Thymus (tissue), 14 donors: ENCODE measurements at places on chromosomes 1 and 21. TPM values are rescaled to one million over a fixed set of nuclear protein-coding genes. Genes with fewer than 3 reads are reported as not detected.

- DNase-seq = no peak
These were observed 542.8 kb upstream of the BEND5 start for GRCh38 chr1:49319426-49319963.

GRCh38 chr1:42153624-42154023 lies 414 bp downstream of the GUCA2B start:
- no peak for DNase-seq

GRCh38 chr1:199522936-199523335 lies 504.6 kb upstream of the NR5A2 start:
- DNase-seq = no peak

DNA sequence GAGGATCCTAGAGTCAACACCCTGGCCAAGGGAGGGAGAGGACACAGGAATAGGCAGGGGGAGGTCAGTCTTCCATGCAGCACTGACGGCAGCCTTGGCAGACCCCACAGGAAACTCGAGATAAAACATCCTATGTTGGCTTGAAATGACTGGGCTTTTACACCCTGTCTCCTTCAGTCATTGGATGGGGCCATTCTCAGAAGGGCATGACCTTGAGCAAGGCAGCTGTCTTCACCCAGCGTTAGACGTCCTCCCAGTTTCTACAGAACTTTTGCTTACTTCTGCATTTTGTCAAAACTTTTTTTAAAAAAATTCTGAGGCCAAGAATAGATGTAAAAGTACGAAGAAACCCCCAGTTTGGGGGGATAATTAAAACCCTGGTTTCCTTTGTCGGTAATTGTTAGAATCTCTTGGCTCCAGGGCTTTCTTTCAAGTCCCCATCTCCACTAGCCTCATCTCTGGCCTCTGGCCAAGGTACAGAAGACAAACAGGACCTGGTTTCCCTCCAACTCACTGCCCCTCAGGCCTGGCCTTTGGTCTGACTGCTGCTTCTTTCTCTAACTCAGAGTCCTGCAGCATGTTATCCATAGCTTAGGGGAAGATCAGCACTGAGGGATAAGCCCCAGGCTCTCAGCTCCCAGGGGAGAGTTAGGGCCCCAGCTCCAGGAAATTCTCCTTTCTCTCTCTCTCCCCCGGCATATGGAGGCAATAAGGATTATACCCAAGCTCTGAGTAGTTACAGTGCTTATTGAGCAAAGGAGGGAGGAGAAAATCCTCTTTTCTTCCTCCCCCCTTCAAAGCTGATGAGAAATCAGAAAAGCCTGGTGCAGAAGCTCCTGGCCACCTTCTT lies 51.6 kb upstream of the KCND3 start:
- DNase-seq = no peak

DNA sequence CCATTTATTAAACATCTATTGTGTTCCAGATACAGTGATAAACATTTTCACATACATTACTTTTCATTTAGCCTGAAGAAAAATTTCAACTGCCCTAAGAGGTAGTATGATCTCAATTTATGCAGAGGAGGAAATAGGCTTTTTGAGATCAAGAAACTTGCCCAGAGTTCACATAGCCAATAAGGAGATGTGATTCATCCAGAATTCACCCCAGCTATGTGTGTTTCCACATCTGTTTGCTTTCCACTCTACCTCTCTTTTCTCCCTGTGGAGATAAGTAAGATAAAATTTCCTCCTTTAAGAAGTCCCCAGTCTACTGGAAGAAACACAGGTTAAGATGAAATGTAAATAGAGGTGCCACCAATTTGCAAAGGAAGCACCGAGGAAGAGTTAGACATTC lies 199.7 kb upstream of the C8B start:
- DNase-seq = no peak

GPR37L1 gene
- under 0.01 TPM for total RNA-seq
